Activated CD8-positive, alpha-beta memory T cell treated with anti-CD3 and anti-CD28 coated beads for 4 hours (primary cell): ENCODE measurements at places on chromosomes 4 and X.

DNA sequence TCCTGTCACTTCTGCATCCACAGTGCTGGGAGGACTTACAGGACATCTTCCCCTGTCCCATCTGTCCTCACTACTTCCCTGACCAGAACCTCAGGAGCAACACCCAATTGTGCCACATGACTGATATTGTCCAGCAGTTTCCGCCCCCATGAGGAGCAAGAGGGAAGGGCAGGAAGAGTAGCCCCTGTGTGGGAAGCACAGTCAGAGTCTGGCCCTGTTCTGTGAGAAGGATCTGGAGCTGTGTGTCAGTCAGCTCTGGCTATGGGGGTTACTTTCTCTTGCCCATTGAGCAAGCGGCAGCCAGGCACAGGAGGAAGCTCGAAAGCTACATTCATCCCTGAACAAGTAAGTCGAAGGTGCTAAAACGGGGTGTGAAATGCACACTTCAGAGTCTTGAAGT, 14.8 kb upstream of the TRIM60 start:
- DNase-seq = no peak

- DNase-seq = no peak
Measured at GRCh38 chr4:177222781-177223180, 86.9 kb upstream of the NEIL3 start.

- DNase-seq = no peak
Measured at GRCh38 chr4:94603170-94603747, 151.5 kb downstream of the PDLIM5 start.

DNA sequence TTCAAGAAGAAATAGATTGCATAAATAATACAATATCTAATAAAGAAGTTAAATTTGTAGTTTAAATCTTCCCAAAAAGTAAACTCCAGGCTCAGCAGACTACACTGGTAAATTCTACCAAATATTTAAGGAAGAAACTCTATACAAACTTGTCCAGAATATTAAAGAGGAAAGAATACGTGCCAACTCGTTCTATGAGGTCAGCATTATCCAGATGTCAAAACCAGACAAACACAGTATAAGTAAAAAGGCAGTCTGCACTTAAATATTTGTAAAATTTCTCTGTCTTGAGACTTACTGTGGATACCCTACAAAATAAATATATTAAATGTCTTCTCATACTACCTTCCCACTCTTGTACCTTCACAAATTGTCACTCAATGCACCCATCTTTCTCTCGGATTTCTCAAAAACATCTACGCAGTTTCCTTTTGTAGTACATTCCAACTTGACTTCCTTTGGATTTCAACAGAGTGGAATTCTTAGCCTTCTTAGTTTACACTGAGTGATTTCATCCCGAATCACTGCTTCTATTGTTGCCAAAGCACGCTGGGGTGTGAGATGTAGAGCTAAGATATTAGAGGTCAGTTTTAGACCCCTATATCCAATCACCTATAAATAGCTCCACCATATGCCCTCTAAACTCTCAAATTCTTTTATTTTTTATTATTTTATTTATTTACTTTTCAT, 71.6 kb upstream of the MAB21L2 start:
- no peak for DNase-seq

DNA sequence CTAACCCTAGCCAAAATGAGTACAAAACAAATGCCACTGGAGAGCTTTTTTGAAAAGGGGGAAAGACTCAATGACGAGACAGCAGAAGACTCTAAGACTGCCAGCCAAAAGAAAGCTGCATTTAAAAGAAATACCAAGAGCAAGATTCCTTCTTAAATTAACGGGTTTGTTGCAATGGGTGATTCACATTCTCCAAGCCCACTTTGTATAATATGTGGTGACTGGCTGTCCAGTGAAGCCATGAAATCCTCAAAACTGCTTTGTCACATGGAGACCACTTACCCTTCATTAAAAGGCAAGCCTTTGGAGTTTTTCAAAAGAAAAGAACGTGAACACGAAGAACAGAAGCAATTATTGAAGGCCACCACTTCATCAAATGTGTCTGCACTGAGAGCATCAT, 68.2 kb downstream of the MRPL1 start:
- DNase-seq = no peak

- DNase-seq = no peak
Measured at GRCh38 chrX:129545408-129545807, 5.3 kb downstream of the OCRL start.

DNA sequence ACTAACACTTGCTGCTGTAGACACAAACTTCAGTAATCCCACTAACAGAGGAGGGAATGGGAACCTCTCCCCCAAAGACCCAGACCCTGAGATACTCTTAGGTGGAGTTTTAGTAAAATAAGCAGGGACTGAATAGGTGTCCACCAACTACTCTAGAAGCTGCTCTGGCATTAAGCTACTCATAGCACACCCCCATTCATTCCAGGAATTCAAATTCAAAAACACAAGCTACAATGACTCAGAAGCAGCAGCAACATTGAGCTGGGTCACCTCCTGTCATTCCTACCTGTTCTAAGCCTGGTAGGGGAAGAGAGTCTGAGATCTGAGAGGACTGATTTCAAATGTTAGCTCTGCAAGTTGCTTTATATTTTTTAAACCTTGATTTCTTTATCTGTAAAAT, 135.4 kb upstream of the FRMPD4 start:
- DNase-seq = no peak

DNA sequence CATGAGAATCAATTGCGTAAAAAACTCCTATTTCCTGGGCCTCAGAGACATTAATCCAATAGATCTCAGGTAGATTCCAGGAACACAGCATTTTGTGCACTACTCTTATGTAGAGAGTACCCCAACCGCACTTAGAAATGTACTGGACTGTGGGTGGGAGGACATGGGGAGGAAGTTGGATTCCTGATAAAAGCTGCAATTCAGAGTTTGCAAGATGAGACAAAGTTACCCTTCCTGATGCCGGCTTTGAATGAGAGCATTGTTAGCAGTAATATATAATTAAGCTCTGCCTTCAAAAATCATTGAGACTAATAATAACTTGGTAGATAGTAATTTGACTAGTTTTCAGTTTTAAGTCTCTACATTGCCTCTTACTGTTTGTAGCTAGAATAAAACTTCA, 323.3 kb upstream of the GALNT7 start:
- no peak for DNase-seq

GRCh38 chrX:129227366-129227765, 295.9 kb downstream of the SMARCA1 start:
- no peak for DNase-seq

DNA sequence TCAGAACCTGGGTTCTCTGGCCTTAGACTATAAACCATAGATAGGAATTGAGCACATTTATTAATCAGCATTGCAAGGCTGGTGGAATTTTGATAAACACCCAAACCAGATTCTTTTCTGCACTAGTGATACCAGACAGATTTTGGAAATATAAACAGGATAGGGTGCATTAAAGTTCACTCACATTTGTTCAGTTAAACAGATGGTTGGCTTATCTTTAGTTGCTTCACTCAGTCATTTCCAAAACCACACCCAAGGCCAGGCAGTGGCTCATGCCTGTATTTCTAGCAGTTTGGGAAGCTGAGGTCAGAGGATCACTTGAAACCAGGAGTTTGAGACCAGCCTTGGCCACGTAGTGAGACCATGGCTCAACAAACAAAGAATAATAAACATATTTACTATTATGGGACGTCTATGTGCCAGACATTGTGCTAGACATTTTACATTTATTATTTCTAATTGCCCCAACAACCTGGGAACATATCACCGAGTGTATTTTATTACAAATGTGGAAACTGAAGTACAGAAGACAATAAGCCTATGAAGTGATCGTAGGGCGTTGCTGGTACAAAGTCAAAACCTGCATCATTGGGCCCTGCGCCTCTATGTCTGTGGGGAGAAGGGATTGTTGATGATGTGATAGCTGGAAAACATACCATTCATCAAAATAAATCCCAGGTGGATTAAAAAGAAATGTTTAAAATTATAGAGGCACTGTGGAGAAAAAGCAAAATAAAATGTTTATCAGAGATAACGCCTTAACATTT, 15.0 kb downstream of the ADD1 start:
- no peak for DNase-seq

DNA sequence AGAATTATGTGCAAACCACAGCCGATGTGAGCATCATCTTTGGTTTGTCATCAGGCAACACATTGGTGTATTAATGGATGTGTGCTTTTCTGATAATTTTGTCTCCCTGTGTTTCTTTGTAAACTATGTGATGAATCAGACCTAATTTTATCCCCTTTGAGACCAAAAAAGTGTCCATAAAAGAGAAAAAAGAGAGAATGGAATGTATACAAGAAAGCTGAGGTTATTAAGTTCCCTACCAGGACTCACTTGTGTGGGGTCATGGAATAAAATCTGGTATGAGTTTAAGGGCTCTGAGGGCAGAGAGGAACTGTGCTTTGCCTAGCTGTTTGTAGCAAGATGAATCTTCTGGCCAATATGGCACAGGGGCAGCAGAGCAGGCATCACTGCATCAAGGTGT, 239.5 kb upstream of the HAND2 start:
- no peak for DNase-seq

DNA sequence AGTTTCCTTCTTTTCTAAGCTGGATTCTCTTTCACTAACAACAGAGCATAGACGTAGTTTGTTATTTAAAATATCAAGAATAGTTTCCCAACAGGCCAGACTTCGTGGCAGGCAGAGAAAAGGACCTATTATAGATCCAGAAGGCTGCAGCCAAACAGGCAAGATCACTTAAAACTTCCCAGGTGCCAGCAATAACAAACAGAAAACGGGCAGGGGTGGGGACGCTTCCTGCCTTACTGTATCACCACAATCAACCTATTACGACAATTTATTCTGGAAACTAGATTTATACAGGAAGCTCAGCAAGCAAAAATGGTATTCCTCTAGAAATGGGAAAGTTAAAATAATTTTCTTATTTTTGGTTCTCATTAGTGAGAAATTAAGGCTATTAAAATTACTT, 22.1 kb downstream of the RWDD4 start:
- DNase-seq = no peak

DNA sequence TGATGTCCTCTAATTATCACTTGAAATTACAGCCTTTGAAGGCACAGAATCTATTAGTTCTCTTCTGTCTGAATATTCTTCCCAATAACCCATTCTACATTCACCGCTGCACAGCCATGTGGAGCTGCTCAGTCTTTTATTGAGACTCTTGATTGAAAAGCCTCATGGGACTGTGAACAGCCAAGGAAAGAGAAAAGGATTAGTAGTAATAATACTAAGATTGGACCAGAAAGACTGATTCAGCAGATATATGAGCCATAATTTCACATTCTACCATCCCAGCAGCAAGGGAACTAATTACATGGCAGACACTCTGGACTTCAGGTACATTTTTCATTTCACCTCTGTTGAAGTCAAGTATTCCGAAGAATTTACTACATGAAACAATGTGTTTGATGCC, 2471.7 kb downstream of the ARAP2 start:
- no peak for DNase-seq

GRCh38 chrX:118347736-118348135, 1.8 kb downstream of the WDR44 start:
- DNase-seq = no peak

DNA sequence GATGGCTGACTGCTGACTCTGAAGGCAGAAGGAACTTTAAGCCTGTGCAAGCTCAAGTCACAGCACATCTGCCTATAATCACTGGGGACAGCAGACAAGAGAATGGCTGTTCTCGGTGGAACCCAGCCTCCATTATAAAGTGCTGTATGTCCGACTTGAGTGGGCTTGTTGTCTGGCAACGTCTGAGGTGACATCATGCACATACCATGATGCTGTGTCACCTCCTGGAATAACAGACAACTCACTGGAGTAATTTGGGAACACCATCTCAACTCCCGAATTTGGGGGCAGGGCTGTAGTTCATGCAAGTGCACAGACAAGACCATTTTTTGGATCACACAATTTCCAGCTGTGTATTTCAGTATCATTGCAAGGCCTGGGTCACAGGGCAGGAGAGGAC, 59.8 kb upstream of the GPM6B start:
- no peak for DNase-seq

GRCh38 chr4:61501812-61502211, 301.7 kb downstream of the ADGRL3 start:
- no peak for DNase-seq

- DNase-seq = no peak
Measured at GRCh38 chrX:72573158-72573511, 492 bp upstream of the HDAC8 start.

- DNase-seq = no peak
Measured at GRCh38 chr4:26152056-26152455, 168.8 kb upstream of the RBPJ start.

GRCh38 chrX:97564496-97564895, 680.8 kb downstream of the RPA4 start:
- DNase-seq = no peak

- no peak for DNase-seq
Measured at GRCh38 chr4:68951806-68952585, 392 bp upstream of the UGT2A3 start.

DNA sequence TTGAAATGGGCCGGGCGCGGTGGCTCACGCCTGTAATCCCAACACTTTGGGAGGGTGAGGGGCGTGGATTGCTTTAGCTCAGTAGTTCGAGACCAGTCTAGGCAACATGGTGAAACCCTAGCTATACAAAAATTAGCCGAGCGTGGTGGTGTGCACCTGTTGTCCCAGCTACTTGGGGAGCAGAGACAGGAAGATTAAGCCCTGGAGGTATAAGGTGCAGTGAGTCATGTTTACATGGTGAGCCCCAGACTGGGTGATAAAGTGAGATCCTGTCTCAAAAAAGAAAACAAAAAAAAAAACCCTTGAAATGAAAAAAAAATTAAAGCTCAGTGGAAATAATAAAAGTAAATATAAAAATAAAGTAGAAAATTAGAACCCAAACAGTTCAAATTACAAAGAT, 6.9 kb upstream of the XAGE2 start:
- DNase-seq = no peak

- DNase-seq = no peak
Measured at GRCh38 chrX:64334467-64334866, 60.8 kb downstream of the MTMR8 start.

GRCh38 chr4:159444678-159445077, 341.8 kb downstream of the RAPGEF2 start:
- DNase-seq = no peak

DNA sequence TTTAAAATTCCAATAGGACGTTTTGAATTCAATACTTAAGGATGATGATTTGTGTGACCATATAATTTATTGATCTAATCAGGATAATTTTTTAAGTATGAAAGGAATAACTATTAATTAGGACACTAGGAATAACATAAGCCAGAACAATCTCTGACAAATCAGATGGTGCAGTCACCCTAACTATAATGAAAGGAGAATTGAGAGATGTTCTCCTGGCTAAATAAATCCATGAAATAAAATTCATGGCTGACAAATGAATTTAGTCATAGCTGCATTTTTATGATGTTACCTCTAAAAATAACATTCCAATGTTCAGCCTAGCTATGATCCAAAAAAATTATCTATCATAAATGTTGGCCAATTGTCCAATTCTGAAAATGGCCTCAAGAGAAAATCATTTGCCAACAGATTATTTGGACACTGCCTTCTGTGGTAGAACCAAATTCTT, 190.6 kb upstream of the NEIL3 start:
- DNase-seq = no peak

- no peak for DNase-seq
Measured at GRCh38 chr4:113183032-113183605, 133.7 kb downstream of the ANK2 start.

GRCh38 chr4:38566806-38567398, 97.1 kb upstream of the KLF3 start:
- no peak for DNase-seq

- DNase-seq = no peak
Measured at GRCh38 chrX:33385546-33385945, 174.2 kb upstream of the DMD start.
